ENCODE measurements at places on chromosomes 16 and 17.

GRCh38 chr16:47524007-47524405, 62.9 kb downstream of the PHKB start:
- no peak for DNase-seq

- no peak for DNase-seq
These were observed 1.2 kb downstream of the QPRT start for GRCh38 chr16:29680180-29680598.

DNA sequence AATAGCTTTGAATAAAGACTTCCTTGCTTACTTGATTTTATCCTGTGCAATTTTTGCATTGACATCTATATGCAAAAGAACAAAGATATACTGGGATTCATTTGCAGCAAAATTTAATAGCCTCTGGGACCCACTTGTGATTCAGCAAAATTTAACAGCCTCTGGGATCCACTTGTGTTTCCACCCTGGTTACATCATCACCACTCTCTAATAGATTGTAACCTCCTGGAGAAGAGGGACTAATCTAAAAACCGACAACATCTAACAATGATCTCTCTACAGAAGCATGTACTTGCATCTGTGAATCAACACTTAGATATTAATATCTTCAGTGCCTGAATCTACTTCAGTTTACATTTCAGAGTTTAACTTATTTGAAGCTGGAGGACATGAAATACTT, 202.0 kb upstream of the CPHXL start:
- DNase-seq = no peak

GRCh38 chr17:72353502-72353901, 232.7 kb downstream of the SOX9 start:
- no peak for DNase-seq

DNA sequence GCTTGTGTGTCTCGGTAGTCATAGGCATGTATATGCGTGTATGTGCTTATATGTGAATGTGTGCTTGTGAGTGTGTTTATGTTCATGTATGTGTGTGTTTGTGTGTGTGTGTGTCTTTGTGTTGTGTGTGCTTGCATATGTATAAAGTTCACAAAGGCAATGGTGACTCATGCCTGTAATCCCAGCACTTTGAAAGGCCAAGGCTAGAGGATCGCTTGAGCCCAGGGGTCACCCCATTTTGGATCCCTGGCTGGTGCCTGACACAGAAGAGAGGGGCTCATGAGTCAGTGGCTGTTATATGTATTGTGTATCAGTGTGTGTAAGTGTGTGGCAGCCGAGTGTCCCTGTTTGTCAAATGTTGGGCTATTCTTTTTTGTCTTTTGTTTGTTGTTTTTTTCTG, 69.3 kb downstream of the ABCC1 start:
- DNase-seq = no peak

DNA sequence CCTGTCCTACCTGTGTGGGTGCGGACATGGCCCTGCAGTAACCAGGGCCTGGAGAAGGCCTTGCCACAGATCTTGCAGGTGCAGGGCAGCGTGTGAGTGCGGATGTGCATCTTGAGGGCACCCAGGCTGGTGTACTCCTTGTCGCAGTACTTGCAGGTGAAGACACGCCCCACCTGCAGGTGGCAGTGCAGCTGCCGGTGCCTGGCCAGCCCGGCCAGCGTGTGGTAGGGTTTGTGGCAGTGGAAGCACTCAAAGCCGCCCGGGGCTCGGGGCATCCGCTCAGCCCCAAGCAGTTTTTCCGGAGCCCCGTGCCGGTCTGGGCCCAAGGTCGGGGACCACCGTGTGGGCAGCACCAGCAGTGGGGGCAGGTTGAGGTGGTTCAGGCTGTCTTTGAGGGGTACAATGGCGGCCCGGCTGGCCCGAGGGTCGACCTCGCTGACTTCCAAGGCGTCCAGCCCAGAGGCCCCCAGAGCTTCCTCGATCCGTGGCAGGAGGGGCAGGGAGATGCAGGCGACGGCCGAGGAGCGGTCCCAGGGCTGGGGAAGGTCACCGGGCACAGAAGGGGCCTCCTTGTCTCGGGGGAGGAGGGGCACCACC, 5.1 kb downstream of the SNAI3 start:
- DNase-seq = no peak

- DNase-seq = no peak
These were observed 51.8 kb upstream of the JPH3 start for GRCh38 chr16:87550495-87550961.

- DNase-seq = no peak
These were observed 27.5 kb downstream of the ZFHX3 start for GRCh38 chr16:73020409-73020884.

- no peak for DNase-seq
These were observed 10.5 kb upstream of the PRR35 start for GRCh38 chr16:549544-550263.

DNA sequence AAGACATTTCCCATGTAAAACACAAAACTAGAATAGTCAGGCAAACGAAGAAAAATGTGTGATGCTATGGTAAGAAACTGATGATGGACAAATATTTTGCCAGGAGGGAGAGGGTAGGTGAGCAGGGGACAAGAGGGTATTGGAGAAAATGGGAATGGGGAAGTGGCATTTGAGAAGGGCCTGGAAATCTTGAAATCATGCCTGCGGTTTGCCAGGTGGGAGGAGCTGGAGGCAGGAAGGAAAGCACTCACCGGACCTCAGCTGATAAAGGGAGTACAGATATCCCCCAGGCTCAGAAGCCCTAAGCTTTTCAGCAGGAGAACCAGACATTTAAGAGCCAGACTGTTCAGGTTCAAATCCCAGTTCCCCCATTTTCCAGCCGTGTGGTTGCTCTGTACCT, 103.6 kb downstream of the GSG1L start:
- no peak for DNase-seq

DNA sequence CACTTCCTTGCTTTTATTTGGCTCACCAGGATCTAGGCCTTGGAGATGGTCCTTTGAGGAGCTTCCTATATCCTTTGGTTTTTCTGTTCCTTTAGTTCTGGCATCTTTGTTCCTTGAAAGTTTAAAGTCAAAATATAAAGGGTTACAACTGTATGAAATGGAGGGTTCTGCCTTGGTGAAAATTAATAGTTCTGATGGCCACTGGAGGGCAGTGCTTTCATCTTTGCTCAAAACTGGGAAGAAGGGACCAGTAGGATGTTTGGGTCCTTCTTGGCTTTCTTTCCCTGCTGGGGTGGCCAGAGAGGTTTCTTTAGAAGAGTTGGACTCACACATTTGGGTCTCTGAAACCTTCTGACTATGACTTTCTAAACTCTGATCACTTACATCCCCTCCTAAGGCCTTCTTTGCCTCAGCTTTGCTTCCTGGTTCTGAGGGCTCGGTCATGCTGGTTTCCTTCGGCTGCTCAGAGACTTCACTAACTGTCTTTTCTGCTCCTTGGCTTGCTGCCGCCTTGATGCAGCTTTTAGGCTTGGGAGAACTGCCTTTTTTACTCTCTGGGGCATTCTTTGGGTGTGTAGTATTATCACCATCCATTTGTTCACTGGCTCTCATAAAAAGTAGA, 10.9 kb upstream of the ITGA2B start:
- no peak for DNase-seq

DNA sequence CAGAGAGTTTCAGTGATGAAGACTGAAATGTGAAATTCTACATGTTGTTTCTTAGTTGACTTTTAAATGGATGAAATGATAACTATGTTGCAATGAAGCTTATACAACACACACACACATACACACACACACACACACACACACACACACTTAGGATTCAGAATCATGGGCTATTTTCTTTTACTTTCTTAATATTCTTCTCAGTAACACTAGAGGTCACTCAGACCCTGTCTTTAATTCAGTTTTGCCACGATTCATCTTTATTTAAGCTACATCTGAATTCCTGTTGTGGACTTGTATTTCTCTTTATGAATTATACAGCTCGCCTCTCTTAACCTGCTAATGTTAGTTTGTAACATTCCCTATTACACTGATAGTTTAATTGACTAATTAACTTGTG, 109.6 kb upstream of the GOT2 start:
- no peak for DNase-seq

- no peak for DNase-seq
These were observed 5.4 kb upstream of the GAA start for GRCh38 chr17:80095844-80096475.

- DNase-seq = no peak
These were observed 1.4 kb upstream of the CA7 start for GRCh38 chr16:66842765-66843164.

DNA sequence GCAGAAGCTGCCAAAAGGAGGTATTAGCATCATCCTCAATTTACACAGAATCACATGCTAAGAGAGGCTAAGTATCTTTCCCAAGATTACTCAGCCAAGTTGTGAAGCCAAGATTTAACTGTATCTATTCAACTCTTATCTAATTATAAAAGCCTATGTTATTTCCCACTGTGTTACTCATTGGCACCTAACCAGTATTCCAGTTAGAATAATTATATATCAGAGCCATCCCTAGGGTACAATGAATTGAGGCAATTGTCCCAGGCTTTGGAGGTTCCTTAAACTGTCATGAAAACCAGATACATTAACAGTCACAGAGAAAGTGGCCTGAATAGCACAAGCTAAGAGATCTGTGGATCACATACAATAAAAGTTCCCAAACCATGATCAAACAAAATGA, 10.9 kb upstream of the AMFR start:
- DNase-seq = no peak

- no peak for DNase-seq
These were observed 10.3 kb downstream of the MINK1 start for GRCh38 chr17:4843321-4844000.

- no peak for DNase-seq
These were observed 629.9 kb downstream of the MAF start for GRCh38 chr16:78970650-78971049.

DNA sequence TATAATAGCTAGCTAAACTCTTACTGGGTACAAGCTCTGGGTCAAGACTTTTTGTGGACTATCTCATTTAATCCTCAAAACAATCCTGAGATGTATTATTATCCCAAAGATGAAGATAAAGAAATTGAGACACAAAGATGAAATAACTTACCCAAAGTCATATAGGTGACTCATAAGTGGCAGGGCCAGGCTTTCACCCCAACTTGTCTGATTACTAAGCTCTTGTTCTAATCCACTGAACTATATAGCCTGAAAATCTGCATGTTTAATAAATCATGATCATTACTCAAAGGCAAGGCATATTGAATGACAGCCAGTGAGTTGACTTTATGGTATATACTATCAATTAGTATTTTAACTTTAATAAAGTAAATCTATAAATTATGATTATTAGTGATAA, 77.4 kb downstream of the SKAP1 start:
- no peak for DNase-seq

GRCh38 chr17:80783971-80784370, 207.7 kb upstream of the CHMP6 start:
- DNase-seq = no peak

- DNase-seq = no peak
These were observed 42.3 kb downstream of the BPTF start for GRCh38 chr17:67867591-67867990.

- no peak for DNase-seq
These were observed 1.4 kb downstream of the DDX42 start for GRCh38 chr17:63775420-63775819.

- DNase-seq = no peak
These were observed 50.8 kb downstream of the RPH3AL start for GRCh38 chr17:301681-302299.

DNA sequence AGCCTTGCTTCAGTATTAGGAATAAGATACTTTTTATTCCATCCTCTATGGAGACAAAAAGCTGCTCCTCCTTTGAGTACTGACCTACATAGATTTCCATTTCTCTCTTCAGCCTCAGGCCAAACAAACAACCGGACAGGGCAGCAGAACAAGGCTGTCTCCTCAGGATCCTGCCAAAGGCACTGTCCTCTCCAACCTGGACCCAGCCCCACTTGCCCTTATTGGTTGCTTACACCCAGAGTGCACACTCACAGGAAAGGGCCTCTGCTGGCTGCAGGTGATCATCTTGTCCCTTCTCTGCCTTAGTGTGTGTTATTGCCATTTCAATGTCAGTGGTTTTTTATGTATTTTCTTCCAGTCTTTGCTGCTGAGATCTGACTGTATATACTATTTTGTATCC, 26.6 kb downstream of the LIG3 start:
- DNase-seq = no peak

- DNase-seq = no peak
These were observed 15.5 kb downstream of the GFOD2 start for GRCh38 chr16:67703626-67704025.

GRCh38 chr17:5943982-5944381, 126.2 kb upstream of the WSCD1 start:
- no peak for DNase-seq

GRCh38 chr17:28792877-28793661, 49.3 kb downstream of the TRAF4 start:
- no peak for DNase-seq

GRCh38 chr16:8798174-8798527, 512 bp downstream of the PMM2 start:
- DNase-seq = no peak
